ENCODE measurements at places on chromosomes 1 and 21. TPM values are rescaled to one million over a fixed set of nuclear protein-coding genes. Genes with fewer than 3 reads are reported as not detected.
A peak's percentile ranks its signal among the peaks of the same experiment; 100 is the strongest.

Gene PSMA5
- polyA plus RNA-seq, result 99.3 TPM

Gene GJA9
- 0.31 TPM for polyA plus RNA-seq

Gene IL12RB2
- polyA plus RNA-seq, result 0.52 TPM

DNA sequence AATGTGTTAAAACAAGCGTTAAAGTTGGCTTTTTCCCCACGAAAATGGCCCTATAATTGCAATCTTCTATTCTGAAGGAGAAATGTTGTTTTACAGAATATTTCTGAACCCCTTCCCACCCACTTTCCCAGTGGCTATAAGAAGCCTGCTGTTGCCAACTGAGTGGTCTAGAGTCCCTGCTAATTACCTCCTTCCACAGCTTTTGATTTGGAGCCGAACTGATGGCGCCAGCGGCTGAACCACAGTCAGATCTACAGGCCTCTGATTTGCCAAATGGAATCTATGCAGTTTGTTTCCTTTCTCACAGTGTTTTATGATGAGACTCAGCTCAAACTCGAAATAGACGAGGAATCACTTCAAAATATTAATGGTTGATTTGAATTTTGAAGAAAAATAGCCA, 76.0 kb upstream of the C1orf105 start:
- H3K36me3 ChIP-seq, result no peaks in the 10 kb centered on the region
- H3K4me1 ChIP-seq, result no peaks in the 10 kb centered on the region
- no peaks in the 10 kb centered on the region for H3K27me3 ChIP-seq
- no peak overlapping the region for H3K4me3 ChIP-seq
- H3K27ac ChIP-seq, result no peak overlapping the region
- DNase-seq, result no peak

Gene GJB4
- 0.47 TPM for polyA plus RNA-seq

DNA sequence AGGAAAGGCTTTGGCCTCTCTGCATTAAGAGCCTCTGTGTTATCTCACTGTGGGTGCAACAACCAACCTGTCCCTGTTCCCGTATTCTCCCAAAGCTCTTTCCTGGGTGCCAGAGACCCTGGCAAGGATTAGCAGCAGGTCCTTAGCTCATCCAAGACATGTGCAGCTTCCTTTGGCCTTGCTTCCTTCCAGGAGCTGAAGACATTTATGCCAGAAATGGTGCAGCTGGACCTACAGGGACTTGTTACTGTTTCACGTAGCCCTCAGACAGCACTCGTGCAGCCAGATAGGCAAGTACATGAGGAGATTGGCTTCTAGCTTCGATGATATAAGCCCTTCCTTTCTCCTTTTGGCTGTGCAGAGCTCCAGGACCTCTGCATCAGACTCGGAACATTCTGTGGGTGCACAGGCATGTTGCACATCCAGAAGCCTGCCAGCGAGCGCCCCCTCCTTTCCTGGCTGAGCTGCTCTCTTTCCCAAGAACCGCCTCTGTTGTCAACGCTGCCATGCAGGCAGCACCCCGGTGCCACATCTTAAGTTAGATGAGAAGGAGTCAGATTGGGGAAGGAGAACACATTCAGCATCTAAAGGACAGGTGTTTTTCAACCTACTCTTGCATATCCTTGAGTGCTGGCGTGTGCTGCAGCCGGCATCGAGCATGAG, 284.5 kb upstream of the PLXNA2 start:
- H3K36me3 ChIP-seq, result no peaks in the 10 kb centered on the region
- peaks cover 4% of the 10 kb centered on the region for H3K27me3 ChIP-seq
- no peak overlapping the region for H3K27ac ChIP-seq
- no peaks in the 10 kb centered on the region for H3K4me1 ChIP-seq
- no peak for DNase-seq
- H3K4me3 ChIP-seq, result no peak overlapping the region

GRCh38 chr1:200901796-200902444, 7.2 kb downstream of the INAVA start:
- H3K36me3 ChIP-seq, result peaks cover 92% of the 10 kb centered on the region
- no peaks in the 10 kb centered on the region for H3K27me3 ChIP-seq
- DNase-seq, result no peak
- peak overlapping the region; percentile 5 for H3K27ac ChIP-seq
- peaks cover 55% of the 10 kb centered on the region for H3K4me1 ChIP-seq

DNA sequence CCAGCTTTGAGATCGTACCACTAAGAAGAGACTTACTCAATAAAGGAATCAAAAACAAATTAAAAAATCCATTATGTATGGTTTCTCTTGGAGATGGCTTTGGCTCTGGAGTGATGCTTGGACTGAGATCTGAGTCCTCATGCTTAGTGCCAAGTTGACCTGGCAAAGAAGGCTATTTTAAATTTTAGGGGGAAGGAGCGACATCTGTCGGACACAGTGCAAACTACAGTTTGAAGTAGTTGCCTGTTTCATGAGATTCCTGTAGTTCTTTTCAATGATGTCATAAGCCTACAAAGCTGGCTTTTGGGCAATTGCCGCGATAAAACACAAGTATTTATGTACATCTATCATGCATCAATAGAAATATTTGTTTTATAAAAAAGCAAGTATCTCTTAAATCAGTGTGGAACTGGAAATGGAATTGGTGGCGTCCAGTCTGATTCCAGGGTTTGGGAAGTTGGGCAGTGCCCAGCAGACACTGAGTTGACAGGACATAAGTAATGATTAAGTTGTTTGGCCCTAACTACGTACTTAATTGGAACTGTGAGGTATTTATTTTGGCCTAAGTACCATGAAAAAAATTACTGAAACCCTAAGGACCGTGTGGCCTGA, 50.0 kb downstream of the TBCE start:
- DNase-seq, result peak; percentile 74
- no peaks in the 10 kb centered on the region for H3K36me3 ChIP-seq
- H3K27ac ChIP-seq, result no peak overlapping the region
- no peaks in the 10 kb centered on the region for H3K27me3 ChIP-seq

Gene C1orf116
- 32.1 TPM for polyA plus RNA-seq

Gene PTTG1IP
- polyA plus RNA-seq, result 128 TPM

- DNase-seq, result no peak
- no peaks in the 10 kb centered on the region for H3K4me1 ChIP-seq
- no peaks in the 10 kb centered on the region for H3K27me3 ChIP-seq
- H3K36me3 ChIP-seq, result no peaks in the 10 kb centered on the region
- H3K27ac ChIP-seq, result peak overlapping the region; percentile 40
These were observed 2.6 kb upstream of the DVL1 start for GRCh38 chr1:1351511-1352427.

Gene CD247
- 0.45 TPM for polyA plus RNA-seq

DNA sequence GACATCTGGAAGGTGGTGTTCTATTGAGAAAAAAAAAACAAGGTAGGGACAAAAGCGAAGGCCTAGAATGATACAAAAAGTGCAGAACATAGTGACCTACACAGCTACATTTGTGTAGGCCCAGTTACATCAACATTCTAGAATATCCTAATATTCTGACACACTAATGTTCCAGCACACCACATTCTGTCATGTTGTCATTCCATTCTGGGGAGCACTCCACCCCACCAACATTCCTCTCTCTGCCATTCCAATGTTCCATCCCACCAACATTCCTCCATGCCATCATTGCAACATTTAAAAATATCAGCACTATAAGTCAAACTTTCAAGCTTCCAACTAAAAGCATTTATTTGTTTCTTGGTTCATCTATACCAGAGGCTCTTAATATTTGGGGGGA, 28.5 kb downstream of the COA7 start:
- H3K36me3 ChIP-seq, result no peaks in the 10 kb centered on the region
- peaks cover 16% of the 10 kb centered on the region for H3K4me1 ChIP-seq
- H3K4me3 ChIP-seq, result no peak overlapping the region
- no peaks in the 10 kb centered on the region for H3K27me3 ChIP-seq
- no peak for DNase-seq

DNA sequence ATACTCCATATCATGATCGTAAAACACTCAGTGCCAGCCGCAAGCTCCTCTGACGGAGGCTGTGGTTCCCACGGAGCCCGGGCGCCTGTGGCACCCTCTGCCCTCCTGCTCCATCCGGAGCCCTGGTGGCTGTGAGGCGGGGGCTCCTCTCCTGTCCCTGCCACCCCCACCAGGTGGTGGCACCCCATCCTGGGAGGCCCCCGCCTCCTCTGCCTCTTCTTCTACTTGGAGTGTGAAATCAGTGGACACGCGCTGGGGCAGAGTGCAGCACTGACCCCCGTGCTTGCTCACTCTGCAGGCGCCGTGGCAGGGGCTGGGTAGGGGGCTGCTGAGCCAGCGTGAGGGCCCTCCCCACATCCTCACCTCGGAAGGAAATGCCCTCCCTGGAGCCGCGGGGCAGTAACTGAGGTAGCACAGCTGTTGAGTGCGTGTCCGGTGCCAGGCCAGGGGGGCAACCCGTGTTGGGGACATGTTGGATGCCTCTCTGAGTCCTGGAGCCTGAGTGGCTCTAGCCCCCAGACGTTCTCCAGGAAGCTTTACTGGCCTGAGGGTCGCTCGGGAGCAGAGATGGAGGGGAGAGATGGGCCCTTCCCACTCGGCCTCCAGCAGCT, 58.7 kb upstream of the ABCG1 start:
- H3K27me3 ChIP-seq, result no peaks in the 10 kb centered on the region
- no peak overlapping the region for H3K4me3 ChIP-seq
- H3K36me3 ChIP-seq, result no peaks in the 10 kb centered on the region
- no peaks in the 10 kb centered on the region for H3K4me1 ChIP-seq
- DNase-seq, result no peak
- H3K27ac ChIP-seq, result no peak overlapping the region

- H3K27ac ChIP-seq, result peak overlapping the region; percentile 42
- peaks cover 18% of the 10 kb centered on the region for H3K36me3 ChIP-seq
- DNase-seq, result peak; percentile 53
These were observed 601 bp downstream of the UBE2G2 start for GRCh38 chr21:44800971-44801467.
